ENCODE measurements at places on chromosomes 11 and 22.

- no peak for DNase-seq
Observed at GRCh38 chr11:106275151-106275550, 197.7 kb downstream of the AASDHPPT start.

- no peak for DNase-seq
Observed at GRCh38 chr22:31326877-31327276, 19.3 kb downstream of the PATZ1 start.

DNA sequence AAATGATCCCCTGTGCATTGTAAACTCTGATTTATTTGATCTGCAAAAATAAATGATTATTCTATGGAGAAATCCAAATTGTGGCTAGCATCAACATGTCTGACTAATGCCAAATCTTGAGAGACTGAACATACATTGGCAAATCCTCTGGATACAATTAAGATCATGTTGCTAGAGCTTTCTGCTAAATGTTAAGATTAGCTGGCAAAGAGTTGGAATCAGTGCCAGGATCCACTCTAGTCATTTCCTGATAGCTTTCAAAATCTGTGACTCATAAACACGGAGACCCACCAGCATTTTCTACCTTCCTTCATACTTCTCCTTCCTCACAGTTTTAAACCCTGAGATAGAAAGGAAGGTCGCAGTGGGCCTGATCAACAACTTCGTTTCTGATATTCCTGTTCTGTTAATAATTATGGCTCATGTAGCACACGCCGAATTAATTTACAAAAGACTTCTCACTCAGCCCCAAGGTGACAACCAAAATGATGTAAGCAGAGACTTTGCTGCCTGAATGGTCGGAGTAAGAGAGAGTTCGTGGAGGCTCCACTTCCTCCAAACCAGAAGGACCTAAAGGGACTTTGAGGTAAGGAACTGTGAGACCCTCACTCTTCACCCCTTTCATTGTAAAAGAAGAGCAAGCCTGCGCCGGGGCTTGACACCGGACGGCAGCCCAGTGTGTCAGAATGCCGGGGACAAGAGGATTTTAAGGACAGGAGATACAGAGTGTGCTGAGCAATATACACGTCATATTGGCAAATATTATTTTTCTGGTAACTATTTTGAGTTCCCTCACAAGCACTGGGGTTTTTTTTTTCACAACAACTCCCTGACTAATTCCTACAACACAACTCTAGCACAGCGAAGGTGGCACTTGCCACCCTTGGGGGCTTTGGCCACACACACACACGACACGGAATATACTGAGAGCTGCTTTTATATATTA is 42.0 kb downstream of the SERPINH1 start:
- peak; percentile 92 for DNase-seq

GRCh38 chr11:55838452-55838851 is at the start of gene OR5D16:
Gene OR5D16 (plus strand): TSS chr11:55838752. CDS start chr11:55838752, 0 bp downstream.
- no peak for DNase-seq
